ENCODE measurements at places on chromosomes 5 and 9. TPM values are rescaled to one million over a fixed set of nuclear protein-coding genes. Genes with fewer than 3 reads are reported as not detected.

Gene FRRS1L
- total RNA-seq, result not detected

Gene ZNG1C
- total RNA-seq, result 25.8 TPM

DNA sequence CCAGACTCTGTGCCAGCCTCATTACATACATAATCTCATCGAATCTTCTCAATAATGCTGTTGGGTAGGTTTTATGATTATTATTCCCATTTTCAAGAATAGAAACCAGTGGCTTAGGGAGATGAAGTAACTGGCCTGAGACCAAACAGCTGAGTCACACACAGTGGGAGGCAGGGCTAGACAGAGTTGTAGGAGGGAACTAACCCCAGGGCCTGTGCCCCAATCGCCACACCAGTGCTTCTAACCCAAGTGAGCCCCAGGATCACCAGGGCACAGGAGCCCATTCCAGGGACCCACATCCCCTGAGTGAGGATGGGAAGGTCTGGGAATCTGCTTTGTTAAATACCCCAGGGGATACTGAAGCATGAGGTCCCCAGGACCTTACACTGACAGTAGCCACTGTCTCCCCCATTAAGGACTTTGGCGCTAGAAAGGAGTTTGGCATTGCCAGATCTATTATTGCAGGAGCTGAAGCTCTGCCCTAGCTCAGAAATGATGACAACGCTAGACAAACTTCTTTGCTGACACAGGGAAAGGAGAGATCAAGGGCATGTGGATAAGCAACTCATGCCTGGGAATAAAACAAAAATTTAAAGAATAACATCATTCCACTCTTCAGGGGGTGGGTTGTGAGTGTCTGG, 63.8 kb upstream of the PPARGC1B start:
- no peak for DNase-seq

DNA sequence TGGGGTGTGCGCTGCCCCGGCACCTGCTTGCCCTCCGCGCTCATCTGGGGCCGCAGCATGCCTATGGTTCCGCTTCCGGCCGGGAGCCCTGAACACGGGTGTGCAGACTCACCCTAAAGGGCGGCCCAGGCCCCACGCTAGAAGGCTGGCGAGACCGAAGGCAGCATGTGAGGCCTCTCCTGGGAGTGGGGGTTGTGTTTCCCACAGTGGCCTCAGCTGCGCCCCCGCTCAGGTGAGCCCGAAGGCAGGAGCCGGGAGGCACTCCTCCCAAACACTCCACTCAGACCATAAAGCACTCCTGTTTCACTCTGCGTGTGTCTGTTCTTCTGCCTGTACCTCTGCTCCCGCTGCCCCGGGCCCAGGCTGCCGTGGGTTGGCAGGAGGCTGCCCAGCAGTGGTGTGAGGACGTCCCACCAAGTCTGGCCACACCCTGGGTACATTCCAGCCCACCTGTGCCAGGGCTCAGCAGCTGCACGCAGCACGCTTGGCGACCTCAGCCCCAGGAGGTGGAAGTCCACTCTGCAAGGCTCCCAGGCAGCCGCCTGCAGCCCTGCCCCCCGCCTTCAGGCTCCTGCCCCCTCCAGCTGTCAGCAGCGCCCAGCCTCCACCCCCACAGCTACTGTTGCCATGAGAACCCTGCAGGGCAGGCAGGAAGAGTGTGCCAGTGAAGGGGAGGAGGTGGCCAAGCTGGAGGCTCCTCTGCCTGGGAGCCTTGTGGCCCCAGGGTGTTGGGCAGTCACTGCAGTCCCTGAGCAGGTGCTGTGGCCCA, 1.2 kb upstream of the AJM1 start:
- DNase-seq, result no peak

DNA sequence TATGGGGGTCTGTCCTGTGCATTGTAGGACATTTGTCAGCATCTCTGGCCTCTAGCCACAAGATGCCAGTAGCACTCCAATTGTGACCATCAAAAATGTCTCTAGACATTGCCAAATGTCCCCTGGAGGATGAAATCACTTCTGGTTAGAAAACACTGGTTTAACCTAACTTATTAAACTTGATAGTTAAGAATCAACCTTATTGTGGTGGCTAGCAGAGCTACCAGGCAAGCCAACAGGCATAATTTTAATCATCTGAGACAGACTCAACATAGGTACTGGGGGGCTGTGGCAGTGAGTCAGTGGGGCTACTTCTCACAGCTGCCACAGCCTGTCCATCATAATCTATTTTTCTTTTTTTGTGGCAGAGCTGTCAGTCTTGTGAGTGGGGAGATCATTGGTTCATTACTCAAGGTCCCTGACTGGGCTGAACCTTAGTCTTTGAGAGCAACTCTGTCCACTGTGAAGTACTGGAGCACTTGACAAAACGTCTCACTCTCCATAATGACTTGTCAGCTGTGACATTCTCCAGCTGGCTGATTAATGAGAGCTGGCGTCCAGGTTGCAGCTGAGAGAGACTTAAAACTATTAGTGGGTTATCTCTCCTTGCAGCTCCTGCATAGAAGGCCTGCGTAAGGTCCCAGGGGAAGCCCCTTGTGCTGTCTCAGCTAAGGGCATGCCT, 107.9 kb downstream of the DCP2 start:
- no peak for DNase-seq

Gene NCS1
- 2.8 TPM for total RNA-seq

DNA sequence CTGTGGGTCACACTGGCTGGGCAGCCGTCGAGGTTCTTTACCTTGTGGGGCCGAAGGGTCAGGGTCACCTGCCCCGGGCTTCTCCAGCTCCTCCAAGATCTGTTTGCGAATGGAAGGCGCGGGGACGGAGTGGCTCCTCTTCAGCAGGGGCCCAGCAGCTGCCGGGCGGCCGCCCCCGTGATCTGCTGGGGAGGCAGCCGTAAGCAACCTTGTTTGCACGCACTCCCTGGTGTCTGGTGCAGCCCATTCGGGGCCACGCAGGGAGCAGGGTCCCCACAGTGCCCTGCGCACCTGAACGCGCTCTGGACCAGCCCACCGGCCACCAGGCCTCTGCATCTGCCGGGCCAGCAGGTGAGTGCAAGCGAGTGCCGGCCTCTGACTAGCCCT, 34.9 kb downstream of the PNPLA7 start:
- DNase-seq, result no peak

Gene NR4A3
- 3.2 TPM for total RNA-seq

Gene CERCAM
- 1.3 TPM for total RNA-seq

- no peak for DNase-seq
Measured at GRCh38 chr9:127915325-127915752, 1.5 kb downstream of the ST6GALNAC4 start.

DNA sequence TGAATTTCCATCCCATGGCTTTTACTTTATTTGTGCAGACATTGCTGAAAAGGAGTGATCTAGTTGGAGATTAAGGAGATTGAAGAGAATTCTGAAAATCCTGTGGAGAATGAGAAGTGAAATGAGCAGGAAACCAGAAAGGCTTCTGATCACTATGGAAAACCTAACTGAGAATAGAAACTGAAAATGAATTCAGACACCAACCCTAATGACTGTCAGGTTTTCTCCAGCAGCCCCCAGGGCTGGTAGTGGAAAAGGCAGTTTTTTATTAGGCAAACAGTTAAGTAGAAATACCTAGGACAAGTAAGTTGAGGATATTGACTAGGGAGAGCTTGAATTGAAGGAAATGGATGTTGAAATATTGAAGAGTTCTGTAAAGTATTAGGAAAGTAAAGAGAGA, 14.7 kb upstream of the ARRDC3 start:
- DNase-seq, result no peak

DNA sequence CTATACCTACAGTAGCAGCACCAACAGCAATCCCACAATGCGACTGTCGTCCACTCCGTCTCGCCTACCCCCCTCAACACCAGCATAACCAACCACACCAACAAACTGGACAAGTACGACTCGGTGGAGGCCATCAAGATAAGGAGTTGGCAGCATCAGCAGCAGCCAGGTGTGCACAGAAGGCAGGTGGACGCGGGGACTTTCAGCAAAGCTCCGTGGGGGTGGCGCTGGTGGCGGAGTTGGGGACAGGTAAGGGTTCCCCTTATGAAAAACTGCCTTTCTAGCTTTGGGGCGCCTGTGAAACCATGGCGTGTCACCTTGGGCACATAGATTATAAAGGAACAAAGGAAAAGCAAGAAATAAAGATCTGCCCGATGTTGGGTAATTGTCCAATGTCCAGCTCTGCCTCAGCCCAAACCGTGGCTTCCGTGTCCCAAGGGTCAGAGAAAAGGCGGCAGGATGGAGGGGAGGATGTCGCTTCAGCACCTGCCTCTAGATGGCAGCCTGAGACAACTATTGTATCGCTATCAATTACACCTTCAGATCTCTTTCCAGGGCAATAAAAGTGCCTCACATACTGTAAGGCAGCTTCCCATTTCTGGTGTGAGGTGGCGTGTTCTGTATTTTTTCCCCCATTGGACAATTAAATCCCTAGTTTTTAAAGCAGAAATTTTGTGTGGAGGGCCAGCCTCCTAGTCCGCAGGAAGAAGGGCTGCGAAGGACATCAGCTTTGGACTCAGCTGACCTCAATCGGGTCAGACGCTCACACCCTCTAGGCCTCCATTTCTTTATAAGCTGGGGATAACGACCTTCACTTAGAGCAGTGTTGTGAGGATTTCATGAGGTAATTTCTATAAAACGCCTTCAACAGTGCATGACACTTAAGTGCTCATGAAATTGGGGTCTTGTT, 58.8 kb downstream of the MTRR start:
- peak; percentile 43 for DNase-seq

- no peak for DNase-seq
Measured at GRCh38 chr9:123372766-123373446, 16.9 kb downstream of the CRB2 start.

DNA sequence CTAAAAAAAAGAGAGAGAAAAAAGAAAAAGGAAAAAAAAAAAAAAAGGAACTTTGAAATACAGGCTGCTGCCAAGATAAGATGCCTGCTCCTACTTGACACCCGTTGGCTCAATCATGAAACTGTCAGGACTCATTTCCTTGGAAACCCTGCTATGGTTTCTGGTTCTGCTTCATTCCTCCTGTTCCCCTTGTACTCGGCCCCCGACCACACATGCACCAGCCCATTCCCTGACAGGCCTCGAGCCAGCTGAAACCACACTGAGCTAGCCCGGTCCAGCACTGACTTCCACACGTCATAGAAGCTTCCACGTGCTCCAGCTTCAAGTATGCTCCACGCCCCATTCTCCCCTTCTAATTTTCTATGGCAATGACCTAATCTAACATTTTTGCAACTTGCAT, 93.2 kb downstream of the MYO10 start:
- no peak for DNase-seq

DNA sequence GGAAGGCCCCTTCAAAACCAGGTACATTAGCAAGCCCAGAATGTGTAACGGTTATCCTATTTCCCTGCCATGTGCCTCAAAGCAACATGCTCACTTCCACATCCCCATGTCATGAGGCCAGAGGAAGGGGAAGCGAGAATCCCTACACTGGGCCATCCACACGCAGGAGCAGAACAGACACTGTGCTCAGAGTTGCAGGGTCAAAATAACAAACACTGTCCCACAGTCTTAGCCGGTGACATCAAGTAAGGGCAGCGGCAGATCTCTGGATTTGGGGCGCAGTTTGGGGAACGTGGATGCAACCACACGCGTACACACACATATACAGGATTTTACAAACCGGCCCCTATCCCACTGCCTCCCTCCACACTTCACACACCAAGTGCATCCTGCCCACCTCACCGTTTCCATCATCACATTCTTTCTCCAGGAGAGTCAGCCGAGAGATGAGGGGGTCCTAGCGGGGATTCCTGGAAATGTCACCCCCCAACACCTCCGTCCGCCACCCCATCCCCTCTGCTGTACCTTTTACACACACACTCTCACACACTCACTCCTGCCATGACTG, 776 bp downstream of the APBA1 start:
- no peak for DNase-seq

- DNase-seq, result peak; percentile 86
Measured at GRCh38 chr5:157607371-157608161, 32.0 kb upstream of the ADAM19 start.

DNA sequence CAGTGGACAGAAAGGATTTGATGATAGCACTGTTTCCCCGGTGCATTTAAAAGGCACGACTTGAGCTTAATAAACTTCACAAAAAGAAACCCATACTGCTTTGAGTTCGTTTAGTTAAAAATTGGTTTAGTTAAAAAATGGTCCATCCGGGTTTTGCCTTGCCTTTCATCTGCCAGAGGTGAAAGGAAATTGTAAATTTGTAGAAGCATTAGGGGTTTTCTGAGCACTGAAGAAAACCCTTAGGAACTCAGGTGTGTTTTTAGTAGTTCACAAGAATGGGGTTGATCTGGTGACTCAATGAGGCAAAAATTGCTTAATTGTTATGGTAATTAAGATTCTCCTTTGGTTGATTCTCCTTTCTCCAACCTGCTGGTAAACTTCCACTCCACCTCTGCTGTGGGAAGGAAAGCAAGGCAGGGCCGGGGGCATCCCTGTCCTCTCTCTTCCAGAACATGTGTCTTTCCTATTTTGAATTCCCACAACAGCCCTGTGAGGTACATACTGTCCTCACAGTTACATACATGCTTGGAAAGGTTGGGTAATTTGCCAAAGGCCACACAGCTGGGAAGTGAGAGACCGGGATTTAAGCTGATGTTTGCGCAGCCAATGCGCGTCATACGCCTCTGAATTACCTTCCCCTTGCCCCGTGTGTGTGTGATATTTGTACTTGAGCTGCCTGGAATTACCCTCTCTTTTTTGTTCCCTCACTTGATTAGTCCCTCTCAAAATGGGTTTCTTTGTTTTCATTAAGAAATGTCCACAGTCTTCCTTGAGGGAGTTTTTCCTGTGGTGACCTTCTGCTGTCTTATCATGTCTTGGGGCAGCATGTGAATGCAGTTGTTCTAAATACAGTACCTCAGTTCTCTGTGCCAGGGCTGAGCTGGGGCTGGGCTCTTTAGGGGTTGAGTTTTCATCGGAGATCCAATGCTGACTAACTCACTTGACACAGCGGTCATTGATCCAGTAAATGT, 94.4 kb downstream of the ARHGAP26 start:
- DNase-seq, result no peak

Gene SAPCD2
- 27.0 TPM for total RNA-seq

- DNase-seq, result peak; percentile 90
Measured at GRCh38 chr9:91131433-91131839, 230.3 kb downstream of the AUH start.

DNA sequence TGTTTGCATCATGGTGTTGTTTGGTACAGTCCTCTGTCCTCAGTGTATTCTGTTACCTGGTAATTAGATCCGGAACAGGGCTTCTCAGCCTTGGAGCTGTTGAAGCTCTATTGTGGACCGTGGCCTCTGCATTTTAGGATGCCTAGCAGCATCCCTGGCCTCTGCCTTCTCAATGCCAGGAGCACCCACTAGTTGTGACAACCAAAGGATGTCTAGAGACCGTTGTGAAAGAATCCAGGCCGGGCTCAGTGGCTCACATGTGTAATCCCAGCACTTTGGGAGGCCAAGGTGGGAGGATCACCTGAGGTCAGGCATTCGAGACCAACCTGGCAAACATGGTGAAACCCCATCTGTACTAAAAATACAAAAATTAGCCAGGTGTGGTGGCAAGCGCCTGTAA, 159.6 kb downstream of the CACNA1B start:
- peak; percentile 6 for DNase-seq

GRCh38 chr5:151684690-151685361, 1.9 kb downstream of the SPARC start:
- no peak for DNase-seq

Data from activated CD4-positive, alpha-beta memory T cell treated with anti-CD3 and anti-CD28 coated beads, Interleukin-2, amount 10 ng/mL, durations not matched to agents 7 days and 5 days (primary cell).